Stimulated activated CD8-positive, alpha-beta memory T cell treated with anti-CD3 and anti-CD28 coated beads, Interleukin-7, amount 100 ng/mL, for 1 hour (primary cell): ENCODE measurements at places on chromosomes 3 and 15.

DNA sequence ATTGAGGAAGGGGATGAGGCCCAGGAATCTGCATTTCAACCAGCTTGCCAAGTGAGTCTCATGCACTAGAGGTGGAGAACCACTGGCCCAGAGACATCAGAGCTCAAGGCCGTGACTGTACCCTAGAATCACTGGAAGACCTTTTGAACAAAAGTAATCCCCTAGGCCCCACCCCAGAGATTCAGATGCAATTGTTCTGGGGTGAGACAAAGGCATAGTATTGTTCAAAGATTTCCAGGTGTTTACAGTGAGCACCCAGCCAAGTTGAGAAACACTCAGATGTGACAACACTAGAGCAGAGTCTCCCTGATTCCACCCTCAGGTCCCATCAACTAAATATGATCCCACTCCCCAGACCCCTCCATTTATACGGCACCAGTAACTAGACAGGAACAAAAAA lies 290.3 kb upstream of the TLE3 start:
- no peak for DNase-seq

GRCh38 chr3:150357923-150358607 lies 50.0 kb upstream of the TSC22D2 start:
- DNase-seq = no peak

DNA sequence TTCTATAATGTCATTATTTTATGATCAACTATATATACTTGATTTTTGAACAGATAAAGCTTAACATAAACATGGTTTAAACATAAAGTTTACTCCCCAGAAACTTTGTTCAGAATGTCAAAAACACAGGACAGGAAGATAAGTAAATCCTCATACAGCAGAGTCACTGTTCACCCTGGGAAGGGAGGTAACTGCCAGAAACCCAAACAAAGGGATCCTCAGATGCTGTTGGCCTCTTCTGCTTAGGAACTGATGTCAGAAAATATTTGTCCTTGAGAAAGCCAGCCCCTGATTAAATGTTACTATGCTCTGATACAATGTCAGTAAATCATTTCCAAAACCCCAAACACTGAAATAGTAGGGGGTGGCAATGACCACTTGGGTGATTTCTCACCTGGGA lies 185.3 kb downstream of the TJP1 start:
- DNase-seq = no peak

DNA sequence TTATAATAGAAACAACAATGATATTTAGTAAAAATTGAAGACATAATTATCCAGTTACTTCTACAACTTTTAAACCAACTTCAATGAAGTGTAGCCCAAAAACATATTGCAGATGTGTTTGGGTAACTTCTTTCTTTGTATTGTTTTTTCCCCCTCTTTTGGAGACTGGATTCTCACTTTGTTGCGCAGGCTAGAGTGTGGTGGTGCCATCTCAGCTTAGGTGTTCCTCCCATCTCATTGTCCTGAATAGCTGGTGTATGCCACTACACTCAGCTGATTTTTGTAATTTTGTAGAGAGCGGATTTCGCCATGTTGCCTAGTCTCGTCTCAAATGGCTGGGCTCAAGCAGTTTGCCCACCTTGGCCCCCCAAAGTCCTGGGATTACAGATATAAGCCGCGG lies 148.1 kb downstream of the FNDC3B start:
- no peak for DNase-seq

GRCh38 chr3:88000853-88001252 lies 58.0 kb downstream of the CGGBP1 start:
- no peak for DNase-seq
